ENCODE measurements at places on chromosomes 5 and 9.

GRCh38 chr5:126597156-126597555 lies 2.1 kb upstream of the ALDH7A1 start:
- peaks cover 28% of the 10 kb centered on the region for H3K4me1 ChIP-seq
- no peak overlapping the region for H3K4me3 ChIP-seq
- DNase-seq = no peak
- H3K27me3 ChIP-seq = no peaks in the 10 kb centered on the region
- no peaks in the 10 kb centered on the region for H3K36me3 ChIP-seq
- no peak overlapping the region for H3K27ac ChIP-seq

- DNase-seq = no peak
- H3K27me3 ChIP-seq = no peaks in the 10 kb centered on the region
- H3K36me3 ChIP-seq = no peaks in the 10 kb centered on the region
- no peaks in the 10 kb centered on the region for H3K4me1 ChIP-seq
- no peak overlapping the region for H3K27ac ChIP-seq
Measured at GRCh38 chr5:165108809-165109208, 1603.4 kb downstream of the MAT2B start.

GRCh38 chr5:93249651-93250289 lies 331.2 kb downstream of the NR2F1-AS1 start:
- H3K27me3 ChIP-seq = no peaks in the 10 kb centered on the region
- no peaks in the 10 kb centered on the region for H3K4me1 ChIP-seq
- no peaks in the 10 kb centered on the region for H3K36me3 ChIP-seq

GRCh38 chr9:95327239-95327865 lies 9.8 kb upstream of the FANCC start:
- H3K36me3 ChIP-seq = no peaks in the 10 kb centered on the region
- H3K4me1 ChIP-seq = no peaks in the 10 kb centered on the region
- H3K27me3 ChIP-seq = peaks cover 2% of the 10 kb centered on the region
- no peak overlapping the region for H3K4me3 ChIP-seq
- no peak overlapping the region for H3K27ac ChIP-seq

GRCh38 chr5:95087816-95088317 lies 197.0 kb downstream of the MCTP1 start:
- no peak overlapping the region for H3K4me3 ChIP-seq
- no peaks in the 10 kb centered on the region for H3K27me3 ChIP-seq
- H3K36me3 ChIP-seq = no peaks in the 10 kb centered on the region
- H3K4me1 ChIP-seq = no peaks in the 10 kb centered on the region

GRCh38 chr9:109781541-109782197 lies 1.7 kb downstream of the PALM2AKAP2 start:
- no peak for DNase-seq
- no peaks in the 10 kb centered on the region for H3K4me1 ChIP-seq
- H3K4me3 ChIP-seq = no peak overlapping the region
- no peaks in the 10 kb centered on the region for H3K36me3 ChIP-seq
- no peak overlapping the region for H3K27ac ChIP-seq
- peaks cover 4% of the 10 kb centered on the region for H3K27me3 ChIP-seq

GRCh38 chr9:76521906-76522305 lies 62.9 kb downstream of the GCNT1 start:
- H3K27ac ChIP-seq = no peak overlapping the region
- no peaks in the 10 kb centered on the region for H3K27me3 ChIP-seq
- no peaks in the 10 kb centered on the region for H3K4me1 ChIP-seq
- peaks cover 3% of the 10 kb centered on the region for H3K36me3 ChIP-seq
- DNase-seq = no peak
- H3K4me3 ChIP-seq = no peak overlapping the region

- no peaks in the 10 kb centered on the region for H3K36me3 ChIP-seq
- peak; percentile 15 for DNase-seq
- H3K4me3 ChIP-seq = no peak overlapping the region
- H3K27me3 ChIP-seq = no peaks in the 10 kb centered on the region
- H3K27ac ChIP-seq = no peak overlapping the region
Measured at GRCh38 chr9:105541838-105542237, 16.1 kb upstream of the FKTN start.

DNA sequence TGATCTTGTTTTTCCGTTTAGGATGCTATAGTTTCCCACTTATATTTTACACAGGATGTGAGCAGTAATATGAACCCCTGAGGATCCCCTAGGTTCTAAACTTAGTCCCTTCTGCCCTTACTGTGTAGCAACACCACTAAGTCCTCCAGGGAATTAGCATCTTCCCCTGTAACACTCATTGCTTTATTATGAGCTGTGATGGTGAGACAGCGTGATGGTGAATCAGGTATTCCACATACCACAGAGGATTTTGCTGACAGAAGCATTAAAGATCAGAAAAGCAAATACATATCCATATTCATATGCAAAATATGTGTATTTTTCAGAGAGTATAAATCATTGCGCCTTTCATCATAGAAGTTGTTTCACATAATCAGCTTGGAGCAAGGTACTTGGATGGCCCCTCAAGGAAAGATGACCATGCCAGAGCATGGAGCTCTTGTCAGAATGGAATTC lies 317.0 kb downstream of the ICE1 start:
- no peaks in the 10 kb centered on the region for H3K36me3 ChIP-seq
- no peak overlapping the region for H3K27ac ChIP-seq
- H3K27me3 ChIP-seq = no peaks in the 10 kb centered on the region
- peaks cover 18% of the 10 kb centered on the region for H3K4me1 ChIP-seq
- DNase-seq = no peak

- no peaks in the 10 kb centered on the region for H3K27me3 ChIP-seq
- H3K4me3 ChIP-seq = no peak overlapping the region
- no peak overlapping the region for H3K27ac ChIP-seq
- no peaks in the 10 kb centered on the region for H3K4me1 ChIP-seq
- DNase-seq = no peak
Measured at GRCh38 chr5:15354021-15354420, 146.0 kb upstream of the FBXL7 start.

- H3K4me1 ChIP-seq = no peaks in the 10 kb centered on the region
- H3K27me3 ChIP-seq = no peaks in the 10 kb centered on the region
- no peaks in the 10 kb centered on the region for H3K36me3 ChIP-seq
Measured at GRCh38 chr9:18699764-18700163, 225.8 kb downstream of the ADAMTSL1 start.

GRCh38 chr9:15206903-15207696 lies 99.9 kb downstream of the TTC39B start:
- no peak overlapping the region for H3K4me3 ChIP-seq
- DNase-seq = no peak
- no peaks in the 10 kb centered on the region for H3K27me3 ChIP-seq
- no peaks in the 10 kb centered on the region for H3K4me1 ChIP-seq
- peaks cover 12% of the 10 kb centered on the region for H3K36me3 ChIP-seq
- no peak overlapping the region for H3K27ac ChIP-seq

DNA sequence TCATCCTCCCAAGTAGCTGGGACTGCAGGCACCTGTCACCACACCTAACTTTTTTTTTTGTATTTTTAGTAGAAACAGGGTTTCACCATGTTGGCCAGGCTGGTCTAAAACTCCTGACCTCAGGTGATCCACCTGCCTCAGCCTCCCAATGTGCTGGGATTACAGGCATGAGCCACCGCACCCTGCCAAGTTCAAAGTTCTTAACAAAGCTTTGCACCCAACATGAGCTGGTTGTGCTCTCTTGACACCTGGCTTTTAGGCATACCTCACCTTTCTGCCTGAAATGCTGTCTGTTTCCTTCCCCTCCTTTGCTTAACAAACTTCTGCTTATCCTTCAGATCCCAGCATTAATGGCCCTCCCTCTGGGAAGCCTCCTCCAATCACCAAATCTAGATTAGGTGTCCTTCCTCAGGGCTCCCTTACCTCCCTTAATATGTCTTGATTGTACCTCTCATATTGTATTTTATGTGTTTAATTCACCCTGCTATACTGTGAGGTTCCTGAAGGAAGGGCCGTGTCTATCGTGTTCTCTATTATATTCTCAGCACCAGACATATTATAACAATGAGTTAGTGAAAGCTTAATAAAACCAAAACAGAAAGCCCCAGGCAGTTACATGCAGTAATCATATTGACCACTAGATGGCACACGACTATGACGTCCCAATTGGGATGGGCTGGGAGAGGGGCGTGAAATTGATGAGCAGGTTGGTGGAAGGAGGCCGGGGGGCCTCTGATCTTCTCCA lies 62.9 kb upstream of the PPARGC1B start:
- H3K27ac ChIP-seq = no peak overlapping the region
- H3K4me3 ChIP-seq = no peak overlapping the region
- H3K27me3 ChIP-seq = no peaks in the 10 kb centered on the region
- H3K36me3 ChIP-seq = no peaks in the 10 kb centered on the region
- DNase-seq = peak; percentile 72
- H3K4me1 ChIP-seq = no peaks in the 10 kb centered on the region

GRCh38 chr9:33415501-33416038 lies 13.2 kb upstream of the AQP7 start:
- H3K36me3 ChIP-seq = no peaks in the 10 kb centered on the region
- no peaks in the 10 kb centered on the region for H3K27me3 ChIP-seq
- H3K4me1 ChIP-seq = no peaks in the 10 kb centered on the region

DNA sequence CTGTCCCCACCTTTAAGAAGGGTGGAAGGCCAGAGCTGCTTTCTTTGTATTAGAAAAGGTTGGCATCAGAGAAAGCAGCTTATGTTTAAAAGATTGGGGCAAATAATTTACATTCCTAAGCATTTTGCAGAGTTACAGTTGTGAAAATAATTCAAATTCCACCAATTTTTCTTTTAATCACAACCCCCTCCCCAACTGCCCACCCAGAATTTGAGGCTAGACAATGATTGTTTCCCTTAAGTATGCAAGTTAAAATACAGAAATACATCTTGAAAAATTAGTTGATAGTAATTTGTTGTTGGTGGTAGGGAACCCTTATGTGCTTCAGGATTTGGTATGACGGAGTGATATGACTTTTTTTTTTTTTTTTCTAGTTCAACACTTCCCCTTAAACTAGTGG lies 133.0 kb downstream of the ZSWIM6 start:
- no peaks in the 10 kb centered on the region for H3K27me3 ChIP-seq
- H3K27ac ChIP-seq = no peak overlapping the region
- H3K4me3 ChIP-seq = no peak overlapping the region
- DNase-seq = no peak

GRCh38 chr5:138752341-138752950 lies 779 bp upstream of the CTNNA1 start:
- no peaks in the 10 kb centered on the region for H3K27me3 ChIP-seq
- peaks cover 6% of the 10 kb centered on the region for H3K4me1 ChIP-seq
- no peaks in the 10 kb centered on the region for H3K36me3 ChIP-seq
- no peak overlapping the region for H3K27ac ChIP-seq
- H3K4me3 ChIP-seq = no peak overlapping the region
- no peak for DNase-seq

DNA sequence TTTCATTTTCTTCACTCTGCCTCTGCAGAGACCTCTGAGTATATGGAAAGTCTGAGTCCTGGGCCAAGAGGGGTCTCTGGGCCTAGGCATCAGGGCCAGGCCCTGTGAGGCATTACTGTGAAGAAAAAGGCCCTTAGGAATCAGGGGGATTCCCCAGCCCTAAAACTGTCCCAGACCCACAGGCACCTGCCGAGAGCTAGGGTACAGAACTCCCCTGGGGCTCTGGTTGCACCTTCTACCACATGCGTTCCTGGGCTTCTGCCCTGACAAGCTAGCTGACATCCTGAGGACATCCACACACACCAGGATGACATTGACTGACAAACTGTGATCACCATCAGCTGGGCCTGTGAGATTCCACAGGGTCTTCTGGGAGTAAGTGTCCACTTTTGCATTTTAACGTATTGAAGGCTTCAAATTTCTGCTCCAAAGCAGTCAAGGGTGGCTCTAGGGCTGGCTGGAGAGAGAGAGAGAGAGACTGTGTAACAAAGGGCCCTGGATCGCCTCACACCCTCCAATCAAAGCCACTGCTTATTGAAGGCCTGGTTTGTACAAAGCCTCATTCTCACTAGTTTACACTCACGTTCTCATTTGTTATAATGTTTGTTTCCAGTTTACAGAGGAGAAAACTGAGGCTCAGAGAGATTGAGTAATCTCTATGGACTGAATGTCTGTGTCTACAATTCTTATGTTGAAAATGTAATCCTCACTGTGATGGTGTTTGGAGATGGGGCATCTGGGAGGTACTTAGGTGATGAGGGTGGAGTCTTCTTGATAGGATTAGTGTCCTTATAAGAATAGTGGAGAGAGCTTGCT lies 45.1 kb downstream of the TGFBI start:
- no peaks in the 10 kb centered on the region for H3K4me1 ChIP-seq
- no peak overlapping the region for H3K4me3 ChIP-seq
- H3K36me3 ChIP-seq = no peaks in the 10 kb centered on the region
- no peak for DNase-seq
- peaks cover 8% of the 10 kb centered on the region for H3K27me3 ChIP-seq
- no peak overlapping the region for H3K27ac ChIP-seq

- H3K27ac ChIP-seq = peak overlapping the region; percentile 60
- DNase-seq = peak; percentile 67
- H3K4me3 ChIP-seq = no peak overlapping the region
- H3K36me3 ChIP-seq = peaks cover 8% of the 10 kb centered on the region
- peaks cover 51% of the 10 kb centered on the region for H3K4me1 ChIP-seq
Measured at GRCh38 chr9:6428940-6429889, 16.2 kb downstream of the UHRF2 start.

- peaks cover 2% of the 10 kb centered on the region for H3K36me3 ChIP-seq
- DNase-seq = no peak
- no peak overlapping the region for H3K27ac ChIP-seq
- H3K4me3 ChIP-seq = no peak overlapping the region
Measured at GRCh38 chr5:78845470-78845869, 139.6 kb downstream of the ARSB start.

Data from B cell (primary cell).